ENCODE measurements at places on chromosomes 7 and 10.

DNA sequence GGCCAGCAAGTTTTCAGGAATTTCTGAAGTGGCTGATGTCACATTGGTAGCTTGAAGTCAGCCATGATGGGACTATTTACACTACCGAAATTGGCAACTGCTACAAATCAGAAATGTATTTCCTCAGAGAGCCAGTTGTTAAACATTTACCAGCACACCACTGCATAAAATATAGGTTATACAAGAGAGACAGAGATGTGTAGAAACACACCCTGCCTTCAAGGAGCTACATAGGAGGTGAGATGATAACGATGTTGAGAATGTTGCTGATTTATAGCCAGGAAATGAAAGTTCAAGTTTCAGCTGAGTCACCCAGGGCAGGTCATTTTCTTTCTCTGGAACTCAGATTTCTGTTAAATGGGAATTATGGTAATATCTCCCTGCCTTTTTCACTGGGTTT lies 46.0 kb upstream of the TCF7L2 start:
- no peak for DNase-seq

GRCh38 chr7:153858355-153858754 lies 193.8 kb upstream of the DPP6 start:
- no peak for DNase-seq

- no peak for DNase-seq
Observed at GRCh38 chr10:44937196-44938005, 22.2 kb upstream of the RASSF4 start.

DNA sequence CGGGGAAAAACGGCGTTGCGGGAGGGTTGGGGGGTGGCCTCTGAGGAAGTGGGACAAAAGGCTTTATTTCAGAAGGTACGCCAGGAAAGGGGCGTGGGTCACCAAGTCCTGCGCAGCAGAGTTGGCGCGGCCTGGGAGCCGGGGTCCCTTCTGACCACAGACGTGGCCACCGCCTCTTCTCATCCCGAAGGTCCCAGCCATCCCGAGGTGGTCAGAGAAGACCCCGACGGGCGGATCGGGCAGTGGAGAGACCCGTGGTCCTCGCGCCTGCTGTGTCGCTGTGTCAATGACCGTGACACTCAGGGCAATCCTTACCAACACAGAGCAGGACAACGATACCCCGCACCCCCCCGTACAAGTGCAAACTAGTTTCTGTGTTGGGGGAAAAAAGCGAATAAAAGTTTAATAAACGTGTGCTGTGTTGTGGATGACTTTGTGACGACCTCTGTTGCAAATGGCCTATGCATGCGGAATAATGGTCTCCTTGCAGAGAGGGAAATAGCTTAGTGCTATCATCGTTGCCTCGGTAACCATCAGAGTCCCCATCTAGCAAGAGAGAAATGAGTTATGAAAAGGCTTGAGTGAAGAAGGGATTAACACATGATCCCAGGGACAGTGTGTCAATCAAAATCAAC lies 19.4 kb upstream of the GATA3 start:
- no peak for DNase-seq

DNA sequence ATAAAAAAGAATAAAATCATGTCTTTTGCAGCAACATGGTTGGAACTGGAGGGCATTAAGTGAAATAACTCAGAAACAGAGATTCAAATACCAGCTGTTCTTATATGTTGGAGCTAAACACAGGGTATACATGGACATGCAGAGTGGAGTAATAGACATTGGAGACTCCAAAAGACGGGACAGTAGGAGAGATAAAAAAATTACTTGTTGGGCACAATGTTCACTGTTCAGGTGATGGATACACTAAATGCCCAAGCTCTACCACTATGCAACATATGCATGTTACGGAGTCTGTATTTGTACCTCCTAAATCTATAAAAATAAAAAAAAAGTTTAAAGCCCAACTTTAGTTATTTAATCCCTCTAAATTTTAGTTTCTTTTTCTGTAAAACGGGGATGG lies 184.6 kb upstream of the TPK1 start:
- no peak for DNase-seq

DNA sequence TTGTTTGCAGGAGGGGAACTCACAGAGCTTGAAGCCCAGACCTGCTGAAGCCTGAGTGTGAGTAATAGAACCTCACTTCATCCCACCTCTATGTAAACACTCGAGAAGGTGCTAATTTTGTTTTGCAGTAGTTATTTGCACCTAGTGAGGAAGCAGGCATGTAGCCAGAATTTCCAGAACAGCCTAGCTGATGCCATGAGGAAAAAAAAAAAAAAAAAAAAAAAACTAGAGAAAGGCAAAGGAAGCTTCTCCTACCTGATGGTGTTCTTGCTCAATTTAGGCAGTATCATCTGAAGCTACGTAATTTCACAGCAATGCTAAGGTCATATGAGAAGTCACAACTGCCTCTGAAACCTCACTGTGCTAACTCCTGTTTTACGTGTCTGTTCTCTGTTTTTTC lies 13.6 kb upstream of the GPR37 start:
- no peak for DNase-seq

DNA sequence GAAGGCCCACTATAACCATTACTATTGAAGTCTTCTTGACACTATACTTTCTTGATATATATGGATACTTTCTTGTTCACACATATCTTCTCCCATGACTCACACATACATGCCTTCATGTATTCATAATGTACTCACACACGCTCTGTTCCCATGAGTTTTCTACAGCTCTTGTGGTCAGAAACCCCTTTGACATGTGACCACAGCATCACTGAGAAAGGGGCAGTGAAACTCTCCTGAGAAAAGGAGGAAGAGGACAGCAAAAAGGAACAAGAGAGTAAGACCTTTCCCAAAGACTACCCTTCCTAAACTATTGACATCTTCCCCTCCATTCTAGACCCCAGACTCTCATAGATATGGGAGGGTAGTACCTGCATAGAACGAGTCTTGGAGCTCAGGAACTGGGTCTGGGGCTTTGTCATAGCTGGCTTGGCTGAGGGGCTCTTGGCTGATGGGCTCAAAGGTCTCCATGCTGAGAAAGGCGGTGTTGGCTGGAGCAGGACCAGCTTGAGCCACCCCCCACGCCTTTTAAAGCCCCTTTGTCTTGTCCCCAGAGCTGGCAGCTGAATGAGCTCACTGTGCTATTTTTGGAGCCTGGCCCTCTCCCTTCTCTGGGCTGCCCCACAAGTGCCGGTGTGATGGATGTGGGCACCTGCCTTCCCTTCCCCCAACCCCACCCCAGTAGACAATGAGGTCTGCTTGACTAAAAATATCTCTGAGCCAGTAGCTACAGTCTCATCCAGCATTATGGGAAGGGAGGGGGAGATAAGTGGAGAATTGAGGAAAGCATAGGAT lies 5.1 kb downstream of the SYNPO2L start:
- DNase-seq = no peak

GRCh38 chr7:122269241-122269640 lies 35.3 kb downstream of the FEZF1 start:
- no peak for DNase-seq

Data from stimulated activated CD8-positive, alpha-beta memory T cell treated with anti-CD3 and anti-CD28 coated beads, Interleukin-4, amount 100 ng/mL, for 1 hour (primary cell).